ENCODE measurements at places on chromosomes 12 and 14.
A peak's percentile ranks its signal among the peaks of the same experiment; 100 is the strongest.

GRCh38 chr12:91778091-91778832 is 367.4 kb downstream of the BTG1 start:
- peak; percentile 7 for DNase-seq

DNA sequence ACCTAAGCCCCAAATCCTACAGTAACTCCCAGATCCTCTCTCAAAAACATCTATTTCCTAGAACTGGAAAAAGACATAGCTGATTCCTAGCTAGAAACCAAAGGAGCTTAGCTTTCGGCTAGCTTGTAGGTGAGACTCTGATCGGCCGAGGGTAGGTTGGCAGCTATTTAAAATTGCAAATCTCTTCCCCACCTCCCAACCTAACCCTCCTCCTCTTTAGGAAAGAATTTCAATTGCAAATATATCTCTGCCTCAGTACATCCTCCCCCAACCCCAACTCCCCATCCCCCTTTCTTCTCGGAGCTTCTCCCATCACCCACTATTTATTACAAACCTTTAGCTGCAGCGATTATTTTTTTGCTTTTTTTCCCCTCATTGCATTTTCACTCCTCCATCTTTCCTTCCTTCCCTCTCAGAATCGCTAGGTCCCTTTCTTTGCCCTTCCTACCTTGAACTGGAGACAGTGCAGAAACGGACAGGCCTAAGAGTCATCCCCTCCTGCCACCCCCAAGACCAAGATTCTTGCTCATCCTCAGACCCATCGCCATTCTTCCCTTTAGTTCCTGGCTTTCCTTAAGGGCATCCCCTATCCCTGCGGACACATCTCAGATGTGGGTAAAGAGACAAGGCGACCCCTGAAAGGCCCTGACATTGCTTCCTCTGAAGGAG is 13.4 kb downstream of the ZFHX2 start:
- DNase-seq = no peak

GRCh38 chr14:23118506-23119362 is at the start of gene CEBPE:
CEBPE (minus strand) TSS chr14:23119255; CDS start chr14:23119091, 164 bp downstream.
- DNase-seq = no peak

DNA sequence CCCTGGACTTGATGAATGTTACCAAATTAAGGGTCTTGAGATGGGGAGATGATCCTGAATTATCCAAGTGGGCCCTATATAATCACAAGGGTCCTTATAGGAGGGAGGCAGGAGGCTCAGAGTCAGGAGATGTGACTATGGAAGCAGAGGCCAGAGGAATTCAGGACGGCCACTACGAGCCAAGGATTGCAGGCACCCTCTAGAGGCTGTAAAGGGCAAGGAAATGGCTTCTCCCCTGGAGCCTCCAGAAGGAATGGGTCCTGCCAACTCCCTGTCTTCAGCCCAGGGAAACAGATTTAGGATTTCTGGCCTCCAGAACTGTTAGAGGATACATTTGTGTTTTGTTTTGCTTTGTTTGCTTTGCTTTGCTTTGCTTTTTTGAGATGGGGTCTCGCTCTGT is 8.8 kb downstream of the BDKRB1 start:
- DNase-seq = no peak

DNA sequence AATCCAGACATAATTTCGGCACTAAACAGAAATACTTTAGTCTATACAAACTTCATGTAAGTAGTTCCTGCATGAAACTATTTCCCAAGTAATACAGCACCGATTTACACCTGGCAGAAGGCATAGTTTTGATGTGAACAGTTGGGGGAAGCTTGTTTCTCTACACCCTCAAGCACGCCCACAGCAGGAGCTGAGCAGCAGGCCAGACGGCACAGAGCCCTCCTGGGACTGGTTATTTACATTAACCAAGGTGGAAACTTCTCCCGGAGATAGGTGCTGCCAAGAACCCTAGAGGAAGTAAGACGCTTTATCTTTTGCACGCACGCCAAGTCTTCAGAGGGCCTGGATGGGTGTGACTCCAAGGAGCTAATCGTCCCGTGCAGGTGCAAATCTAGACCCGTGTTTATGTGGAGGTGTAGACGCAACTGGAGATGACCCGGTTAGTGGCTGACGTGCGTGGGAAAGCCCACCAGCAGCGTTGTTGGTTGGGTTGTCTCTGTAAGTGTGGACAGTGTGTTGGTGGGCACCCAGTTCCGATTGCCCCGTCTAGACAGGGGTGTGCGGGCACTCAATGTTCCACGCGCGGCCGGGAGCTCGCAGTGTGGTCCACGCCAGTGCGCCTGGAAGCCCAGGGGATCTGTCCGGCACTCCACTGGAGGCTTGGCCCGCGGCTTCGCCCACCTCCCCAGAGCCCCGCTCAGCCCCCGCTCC is 767 bp upstream of the TCP11L2 start:
- DNase-seq = peak; percentile 91

GRCh38 chr14:21714318-21714929 is 40.8 kb upstream of the OR4E1 start:
- no peak for DNase-seq

- DNase-seq = no peak
Observed at GRCh38 chr12:1870086-1870485, 48.4 kb downstream of the CACNA2D4 start.

GRCh38 chr14:51428981-51429380 is 188.9 kb downstream of the TMX1 start:
- no peak for DNase-seq

DNA sequence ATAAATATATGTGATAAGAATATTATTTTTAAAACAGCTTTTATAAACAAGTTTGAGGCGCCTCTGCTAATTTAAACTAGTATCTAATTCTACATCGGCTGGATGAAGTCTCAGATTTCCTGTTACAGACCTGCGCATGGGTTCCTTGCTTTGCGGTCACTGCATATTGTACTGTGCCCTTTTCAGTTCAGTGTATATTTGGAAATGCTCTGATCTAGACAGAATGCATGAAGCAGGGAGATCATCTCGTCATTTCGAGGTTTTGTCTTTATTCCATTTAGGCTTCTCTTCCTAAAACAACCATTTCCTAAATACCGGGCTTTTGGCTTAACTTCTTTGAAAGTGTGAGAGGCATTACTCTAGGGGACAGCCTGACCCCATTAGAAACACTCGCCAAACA is 25.6 kb downstream of the CRACR2A start:
- no peak for DNase-seq

DNA sequence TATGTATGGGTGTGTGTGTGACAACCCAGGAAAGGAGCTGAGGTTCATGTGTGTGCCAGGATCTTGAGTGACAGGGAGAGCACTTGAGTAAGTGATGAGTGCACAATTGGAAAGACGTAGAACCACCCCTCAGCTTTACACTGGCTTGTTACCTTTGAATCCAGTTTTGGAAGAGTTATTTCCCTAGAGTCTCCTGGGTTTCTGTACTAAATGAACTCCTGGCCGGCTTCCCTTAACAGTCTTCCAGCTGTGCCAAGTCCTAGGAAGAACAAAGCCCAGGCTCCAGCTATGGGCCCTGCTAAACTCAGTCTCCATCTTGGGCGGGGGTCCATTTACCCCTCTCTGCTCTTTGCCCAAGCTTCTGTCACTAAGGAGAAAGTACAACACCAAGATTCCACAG is 19.7 kb upstream of the NR1H4 start:
- no peak for DNase-seq

- peak; percentile 1 for DNase-seq
Observed at GRCh38 chr14:92609955-92610354, 96.4 kb downstream of the RIN3 start.

- DNase-seq = peak; percentile 85
Observed at GRCh38 chr12:132560614-132561426, 49.6 kb downstream of the LRCOL1 start.

DNA sequence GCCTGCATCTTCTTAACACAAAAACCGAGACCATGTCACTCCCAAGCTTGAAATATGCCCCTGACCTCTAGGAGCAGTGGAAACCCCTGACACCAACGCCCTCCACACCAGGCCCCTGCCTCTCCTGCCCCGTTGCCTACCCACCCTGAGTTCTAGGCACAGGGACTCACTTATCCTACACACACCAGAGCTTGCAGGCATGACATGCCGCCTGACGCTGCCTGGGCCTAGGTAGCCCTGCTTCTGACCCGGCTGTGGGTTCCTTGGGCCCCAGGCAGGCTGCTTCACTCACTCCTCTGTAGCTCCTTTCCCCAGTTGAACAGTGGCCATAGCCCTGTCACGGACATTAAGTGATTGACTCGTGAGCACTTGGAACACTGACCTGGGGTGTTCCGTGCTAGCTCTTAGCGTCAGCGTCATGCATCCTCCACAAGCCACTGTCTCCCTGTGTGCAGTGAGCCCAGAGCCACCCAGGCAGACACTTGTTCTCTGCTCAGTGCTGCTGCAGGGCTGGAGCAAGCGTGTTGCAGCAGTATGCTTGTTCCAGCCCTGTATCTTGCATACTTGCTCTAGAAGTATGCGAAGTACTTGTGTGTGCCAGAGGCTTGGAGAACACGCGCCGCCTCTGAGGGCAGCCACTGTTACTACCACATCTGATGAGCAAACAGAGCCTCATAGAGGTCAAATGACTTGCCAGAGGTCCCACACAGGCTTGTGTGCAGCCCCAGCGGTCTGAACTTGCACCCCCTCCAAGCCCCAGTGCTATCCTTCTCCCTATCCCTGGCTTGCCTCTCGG is 15.6 kb downstream of the OTUB2 start:
- no peak for DNase-seq

DNA sequence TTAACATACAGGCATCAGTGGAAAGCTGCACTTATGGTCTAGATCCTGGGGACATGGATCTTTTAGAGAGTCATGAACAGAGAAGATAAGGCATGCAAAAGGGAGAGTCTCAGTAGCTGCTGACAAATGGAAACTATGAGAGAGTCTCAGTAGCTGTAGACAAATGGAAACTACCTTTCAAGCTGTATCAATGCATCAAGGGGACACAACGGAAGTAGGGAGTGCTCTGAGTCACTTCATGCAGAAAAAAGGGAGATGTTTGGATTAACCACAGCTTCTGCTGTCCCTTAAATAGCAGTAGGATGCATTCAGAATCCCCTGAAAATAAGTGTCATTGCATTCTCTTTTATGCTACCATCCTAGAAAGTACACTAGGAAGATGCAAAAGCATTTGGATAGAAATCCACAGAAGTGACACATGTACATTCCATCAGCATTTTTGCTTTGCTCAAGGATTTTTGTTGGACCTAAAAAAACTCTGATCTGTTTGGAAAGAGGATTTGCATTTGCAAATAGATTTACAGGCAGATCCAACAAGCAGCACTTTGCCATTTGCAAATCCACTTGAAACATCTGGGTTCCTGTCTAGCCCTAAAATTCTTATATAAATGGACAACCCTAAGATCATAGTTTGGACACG is 227.5 kb upstream of the LMO3 start:
- peak; percentile 74 for DNase-seq

- DNase-seq = no peak
Observed at GRCh38 chr14:53304726-53305381, 151.7 kb upstream of the DDHD1 start.

DNA sequence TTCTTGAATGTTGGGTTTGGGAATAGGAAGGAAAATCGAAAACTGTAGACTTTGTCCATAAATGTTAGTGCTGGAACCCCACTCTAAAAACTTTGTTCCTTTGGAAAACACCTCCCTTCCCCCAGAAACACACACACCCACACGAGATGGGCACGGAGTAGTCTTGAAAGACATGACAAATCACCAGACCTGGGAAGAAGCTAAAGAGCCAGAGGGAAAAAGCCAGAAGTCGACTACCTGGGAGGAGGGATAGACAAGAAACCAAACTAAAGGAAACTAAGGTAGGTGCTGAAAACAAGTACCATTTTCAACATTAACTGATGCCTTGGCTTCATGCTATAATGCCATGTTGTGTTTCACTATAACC is 925 bp upstream of the NANOG start:
- no peak for DNase-seq

GRCh38 chr12:124761871-124762270 is 101.8 kb downstream of the SCARB1 start:
- no peak for DNase-seq

DNA sequence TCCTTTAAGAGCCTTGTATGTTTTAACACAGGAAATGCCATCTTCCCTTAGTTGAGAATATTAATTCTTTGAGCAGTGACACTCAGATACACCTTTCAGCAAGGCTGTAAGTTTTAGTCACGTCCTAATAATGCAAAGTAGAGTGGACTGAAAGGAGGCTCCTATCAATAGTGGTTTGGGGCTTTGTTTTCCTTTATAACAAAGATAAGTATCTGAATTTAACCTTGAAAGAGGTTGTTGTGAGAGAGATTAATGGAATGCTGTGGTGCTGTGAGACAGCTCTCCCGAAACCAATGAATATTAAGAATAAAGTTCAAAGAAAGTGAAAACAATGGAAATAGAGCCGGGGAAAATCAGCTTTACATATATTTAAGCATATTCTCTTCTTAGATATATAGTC is 259.6 kb downstream of the ERC1 start:
- DNase-seq = no peak

Measured in OCI-M1 (cell line).